ENCODE measurements at places on chromosomes 2 and 18.

- DNase-seq: no peak
Measured at GRCh38 chr2:229282758-229283546, 11.9 kb upstream of the PID1 start.

GRCh38 chr2:230144355-230144754, 75.4 kb downstream of the SP110 start:
- DNase-seq: no peak

DNA sequence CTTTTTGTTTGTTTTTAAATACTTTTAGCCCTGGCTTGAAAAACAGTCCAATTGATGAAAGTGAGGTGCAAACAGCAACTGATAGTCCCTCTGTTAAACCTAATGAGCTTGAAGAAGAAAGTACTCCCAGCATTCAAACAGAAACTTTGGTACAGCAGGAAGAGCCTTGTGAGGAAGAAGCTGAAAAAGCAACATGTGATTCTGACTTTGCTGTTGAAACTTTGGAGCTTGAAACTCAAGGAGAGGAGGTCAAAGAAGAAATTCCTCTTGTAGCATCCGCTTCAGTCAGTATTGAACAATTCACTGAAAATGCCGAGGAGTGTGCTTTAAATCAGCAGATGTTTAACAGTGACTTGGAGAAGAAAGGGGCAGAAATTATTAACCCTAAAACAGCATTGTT, 30.6 kb upstream of the DYSF start:
- DNase-seq: no peak

DNA sequence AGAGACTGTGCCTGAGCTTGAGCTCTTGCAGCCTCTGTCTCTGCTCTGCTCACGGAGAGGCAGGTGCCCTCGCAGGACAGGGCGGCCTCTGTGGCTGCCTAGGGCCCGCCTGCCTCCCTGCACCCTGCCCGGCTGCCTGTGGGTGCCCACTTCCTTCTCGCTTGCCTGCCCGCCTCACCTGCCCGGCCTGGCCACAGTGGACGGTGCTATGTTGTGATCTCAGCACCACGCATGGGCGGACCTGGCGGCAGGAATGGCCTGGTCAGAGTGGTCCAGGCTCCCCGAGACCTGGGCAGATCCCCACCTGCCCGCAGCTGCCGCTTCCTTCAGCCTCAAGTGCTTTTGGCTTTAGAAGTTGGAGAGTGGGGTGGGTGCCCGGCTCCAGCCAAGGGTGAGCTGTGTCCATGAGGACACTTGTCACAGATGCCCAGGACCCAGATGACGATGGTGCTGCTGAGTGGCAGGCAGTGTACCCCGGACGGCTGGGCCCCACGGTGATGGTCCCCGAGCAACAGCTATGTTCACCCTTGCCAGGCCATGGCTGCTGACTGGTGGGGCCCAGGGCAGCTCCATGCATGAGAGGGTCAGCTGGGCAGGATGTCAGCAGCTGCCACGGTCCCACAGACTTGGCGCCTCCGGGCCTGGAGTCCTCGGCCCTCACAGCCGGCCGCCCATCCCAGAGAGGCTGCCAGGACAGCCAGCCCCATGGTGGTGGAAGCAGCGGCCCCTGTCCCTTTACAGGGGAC, 25.3 kb downstream of the RTP5 start:
- DNase-seq: no peak

DNA sequence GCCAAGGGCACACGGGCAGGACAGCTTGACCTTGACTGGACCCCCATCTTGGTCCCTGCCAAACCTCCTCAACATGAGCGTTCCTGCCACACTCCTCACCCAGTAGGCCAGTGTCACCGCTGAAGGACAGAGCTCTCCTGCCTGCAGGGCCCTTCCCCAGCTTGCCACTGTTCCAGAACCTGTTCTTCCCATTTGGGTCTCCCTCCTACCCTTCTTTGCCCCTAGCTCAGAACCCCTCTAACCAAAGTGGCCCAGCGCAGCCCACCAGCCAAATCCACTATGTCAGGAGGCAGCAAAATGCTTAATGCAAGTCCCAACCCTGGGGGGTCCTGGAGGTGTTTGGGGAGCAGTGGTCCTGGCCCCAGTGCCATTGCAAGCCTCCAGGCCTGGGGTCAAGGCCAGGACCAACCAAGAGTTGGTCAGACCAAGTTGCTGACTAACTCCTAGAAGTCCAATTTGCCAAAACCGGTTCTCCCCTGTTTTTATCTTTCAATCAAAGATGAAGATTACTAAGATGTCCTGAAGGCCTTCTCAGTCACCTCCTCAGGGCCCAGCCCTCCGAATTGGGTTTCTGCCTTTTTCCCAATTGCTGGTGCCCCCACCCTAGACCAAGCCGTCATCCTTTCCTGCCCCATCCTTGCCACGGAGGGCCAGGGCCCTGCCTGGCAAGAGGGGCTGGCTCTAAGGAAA, 4.5 kb upstream of the ASPRV1 start:
- DNase-seq: no peak

GRCh38 chr18:8176554-8176953, 432.7 kb upstream of the RAB12 start:
- DNase-seq: no peak

DNA sequence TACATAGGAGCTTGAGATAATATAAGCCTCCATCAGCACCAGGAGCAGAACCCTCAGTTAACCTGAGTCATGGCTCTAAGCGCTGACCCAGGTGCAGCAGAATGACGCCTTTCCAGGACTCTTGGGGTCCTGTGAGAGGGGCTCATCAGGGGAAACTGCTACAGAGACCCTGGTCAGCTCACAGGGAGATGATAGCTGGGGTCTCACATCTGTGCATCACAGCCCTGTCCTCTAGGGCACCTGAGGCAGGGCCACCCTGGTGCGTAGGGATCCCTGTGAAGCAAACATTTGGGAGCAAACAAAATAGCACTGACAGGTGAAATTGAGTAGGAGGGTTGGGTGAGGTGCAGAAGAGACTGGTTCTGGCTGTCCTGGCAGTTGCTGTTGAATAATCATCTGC, 219.2 kb downstream of the SH3RF3 start:
- no peak for DNase-seq

GRCh38 chr2:189628817-189629530, 32.3 kb upstream of the ASNSD1 start:
- DNase-seq: no peak

DNA sequence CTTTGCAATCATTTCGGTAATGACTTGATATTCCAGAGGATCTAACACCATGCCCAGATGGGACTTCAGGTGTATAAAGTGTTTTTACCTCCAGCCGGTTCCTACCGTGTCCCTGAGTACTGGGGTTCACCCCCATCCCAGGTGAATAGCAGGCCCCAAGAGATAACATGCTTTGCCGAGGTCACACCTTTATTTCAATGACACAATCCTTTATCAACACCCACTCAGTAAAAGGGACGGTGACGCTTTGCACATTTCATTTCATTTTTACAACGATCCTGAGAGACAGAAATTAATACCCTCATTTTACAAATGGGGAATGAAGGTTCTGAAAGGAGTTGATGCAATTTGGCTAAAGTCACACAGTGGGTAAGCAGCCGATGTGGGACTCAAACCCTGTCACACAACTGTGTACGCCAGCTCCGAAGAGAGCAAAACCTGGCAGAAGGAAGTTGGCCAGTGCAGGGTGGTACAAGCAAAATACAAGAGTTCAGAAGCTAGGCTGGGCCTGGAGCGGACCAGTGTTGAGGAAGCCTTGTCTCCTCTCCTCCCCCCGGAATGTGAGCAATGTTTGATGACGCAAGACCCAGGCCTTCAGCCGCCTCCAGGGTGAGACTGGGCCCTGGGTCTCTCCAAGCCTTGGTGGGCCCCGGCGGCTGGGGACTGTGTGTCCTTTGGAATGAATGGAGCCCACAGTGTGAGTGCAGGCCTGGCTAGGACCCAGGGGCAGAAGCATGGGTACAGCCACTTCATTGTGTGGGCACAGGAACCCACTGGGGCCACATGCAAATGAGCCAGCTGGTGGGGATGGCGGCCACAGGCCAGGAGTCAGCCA, 139.6 kb upstream of the MYCN start:
- no peak for DNase-seq

DNA sequence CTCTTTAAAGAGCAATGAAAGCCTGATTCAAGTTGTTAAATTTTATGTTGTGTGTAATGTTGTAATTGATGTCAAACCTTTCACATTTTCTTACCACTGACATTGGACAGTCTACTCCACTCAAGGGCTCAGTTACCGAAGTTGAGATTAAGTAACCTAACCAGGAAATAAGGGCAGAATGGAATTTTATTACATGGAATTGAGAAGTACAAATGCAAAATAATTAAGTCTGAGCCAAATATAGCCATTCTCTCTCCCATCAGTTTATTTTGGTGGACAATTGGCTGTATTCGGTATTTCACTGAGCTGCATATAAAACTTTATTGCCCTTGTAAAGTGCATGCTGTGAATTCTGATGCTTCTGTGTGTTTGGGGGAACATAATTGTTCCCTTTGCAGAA, 231.5 kb downstream of the TTC32 start:
- no peak for DNase-seq

- no peak for DNase-seq
Measured at GRCh38 chr2:121144111-121144510, 140.9 kb downstream of the TFCP2L1 start.

- DNase-seq: no peak
Measured at GRCh38 chr2:152715112-152715511, 2.1 kb downstream of the PRPF40A start.

DNA sequence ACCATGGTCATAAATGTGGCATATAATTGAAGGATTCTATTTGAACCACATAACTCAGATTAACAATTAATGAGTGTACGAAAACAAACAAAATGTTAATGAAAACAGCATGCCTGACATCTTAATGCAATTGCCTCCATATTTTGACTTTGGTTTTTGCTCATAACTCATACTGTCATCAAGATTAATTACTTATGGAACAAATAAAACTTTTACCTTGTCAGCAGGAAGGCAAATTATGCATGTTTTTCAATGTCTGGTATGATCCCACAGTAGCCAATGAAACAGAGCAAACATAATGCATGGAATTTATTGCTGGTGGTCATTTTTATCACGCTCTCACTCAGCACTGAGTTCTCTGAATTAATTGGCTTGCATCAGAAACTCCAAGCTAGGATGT, 5.1 kb downstream of the PLEKHM3 start:
- no peak for DNase-seq

- DNase-seq: no peak
Measured at GRCh38 chr18:75256376-75256775, 45.8 kb downstream of the TSHZ1 start.

- peak; percentile 87 for DNase-seq
Measured at GRCh38 chr2:36389091-36389564, 33.5 kb downstream of the CRIM1 start.

DNA sequence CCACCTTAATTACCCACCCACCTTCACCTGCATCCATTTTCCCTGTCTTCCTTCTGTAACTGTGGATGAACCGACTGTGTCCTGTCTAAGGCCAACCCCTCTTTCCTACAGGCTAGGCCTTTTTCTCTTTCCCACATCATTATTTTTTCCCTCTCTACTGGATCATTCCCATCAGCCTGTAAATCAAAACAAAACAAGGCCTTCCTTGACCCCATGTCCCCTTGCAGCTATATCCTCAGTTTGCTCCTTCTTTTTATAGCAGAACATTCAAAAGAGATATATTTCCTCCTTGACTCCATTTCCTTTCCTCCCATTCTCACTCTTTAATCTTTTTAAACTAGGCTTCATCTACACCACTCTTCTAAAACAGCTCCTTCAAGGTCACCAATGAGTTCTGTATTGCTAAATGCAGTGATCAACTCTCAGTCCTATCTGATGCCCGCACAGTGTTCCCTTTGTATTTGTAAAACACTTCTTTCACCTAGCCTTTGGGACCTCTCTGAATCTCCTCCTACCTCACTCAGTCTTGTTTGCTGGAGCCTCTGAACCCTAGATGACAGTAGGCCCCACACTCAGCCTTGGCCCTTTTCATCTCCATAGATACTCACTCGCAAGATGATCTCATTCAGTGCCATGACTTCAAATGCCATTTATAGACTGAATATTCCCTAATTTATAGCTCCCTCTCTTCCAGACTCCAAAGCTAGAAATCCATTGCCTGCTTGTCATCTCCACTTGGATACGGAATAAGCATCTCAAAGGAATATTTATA, 55.7 kb downstream of the CXCR4 start:
- no peak for DNase-seq

- DNase-seq: no peak
Measured at GRCh38 chr2:163011000-163011399, 172.4 kb upstream of the KCNH7 start.

DNA sequence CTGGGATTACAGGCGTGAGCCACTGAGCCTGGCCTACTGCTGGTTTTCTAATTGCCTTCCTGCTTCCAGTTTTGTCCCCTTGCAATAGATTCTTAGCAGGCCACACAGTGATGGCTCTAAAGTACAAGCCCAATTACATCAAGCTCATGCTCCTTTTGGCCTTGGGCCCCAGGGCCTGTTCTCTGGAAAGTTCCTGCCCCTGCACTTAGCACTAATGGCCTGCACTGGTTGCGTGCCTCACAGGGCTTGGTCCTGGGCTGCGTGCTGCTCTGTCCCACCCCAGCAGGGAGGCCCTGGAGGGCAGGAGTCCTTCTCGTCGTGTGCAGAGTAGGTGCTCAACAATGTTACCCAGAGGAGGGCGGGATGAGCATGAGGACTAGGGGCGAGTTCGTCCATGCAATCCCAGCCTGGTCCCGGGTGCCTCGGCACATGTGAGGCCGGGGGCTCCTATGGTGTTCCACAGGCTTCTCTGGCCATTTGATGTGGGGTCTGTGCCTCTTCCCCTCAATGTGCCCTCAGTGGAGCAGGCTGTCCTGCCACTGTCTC, 51.7 kb downstream of the PDCL3 start:
- DNase-seq: no peak

- no peak for DNase-seq
Measured at GRCh38 chr2:54680397-54681041, 42.9 kb upstream of the EML6 start.

DNA sequence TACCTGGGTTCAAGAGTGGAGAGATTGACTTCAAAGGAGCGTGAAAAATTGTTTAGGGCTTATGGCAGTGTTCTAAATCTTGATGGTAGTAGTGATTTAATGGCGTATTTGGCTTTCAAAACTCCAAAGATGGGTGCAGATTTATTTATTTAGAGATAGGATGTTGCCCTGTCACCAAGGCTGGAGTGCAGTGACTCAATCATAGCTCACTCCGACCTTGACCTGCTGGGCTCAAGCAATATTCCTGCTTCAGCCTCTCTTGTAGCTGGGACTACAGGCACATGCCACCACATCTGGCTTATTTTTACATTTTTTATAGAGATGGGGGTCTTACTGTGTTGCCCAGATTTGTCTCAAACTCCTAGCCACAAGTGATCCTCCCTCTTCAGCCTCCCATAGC, 52.5 kb downstream of the FAM117B start:
- DNase-seq: no peak

All from brain (organoid and tissue), 16 donors.